ENCODE measurements at places on chromosomes 11 and 22. TPM values are rescaled to one million over a fixed set of nuclear protein-coding genes. Genes with fewer than 3 reads are reported as not detected.

DNA sequence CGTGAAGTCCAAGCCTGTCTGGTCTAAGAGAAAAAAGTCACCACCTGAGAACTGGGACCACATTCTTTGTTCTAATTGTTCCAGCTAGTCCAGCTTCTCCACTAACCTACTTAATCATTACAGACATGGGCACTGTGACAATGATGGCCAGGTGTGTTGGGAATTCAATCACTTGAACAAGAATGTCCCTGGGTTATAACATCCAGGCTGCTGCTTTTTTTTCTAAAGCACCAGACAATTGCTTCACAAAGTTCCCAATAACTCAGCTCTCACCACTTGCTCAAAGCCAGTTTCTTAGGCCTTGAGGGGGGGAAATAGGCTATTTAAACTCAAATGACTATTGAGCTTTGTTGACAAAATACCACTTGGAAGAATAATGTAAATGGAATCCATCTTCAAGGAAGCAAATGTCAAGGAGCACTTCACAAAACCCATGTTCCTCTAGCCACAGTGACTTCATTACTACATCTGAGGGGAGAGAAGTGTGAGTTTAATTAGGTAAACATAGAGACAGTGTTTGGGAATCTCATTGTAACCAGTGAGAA, 80.3 kb downstream of the ME3 start:
- DNase-seq = no peak

DNA sequence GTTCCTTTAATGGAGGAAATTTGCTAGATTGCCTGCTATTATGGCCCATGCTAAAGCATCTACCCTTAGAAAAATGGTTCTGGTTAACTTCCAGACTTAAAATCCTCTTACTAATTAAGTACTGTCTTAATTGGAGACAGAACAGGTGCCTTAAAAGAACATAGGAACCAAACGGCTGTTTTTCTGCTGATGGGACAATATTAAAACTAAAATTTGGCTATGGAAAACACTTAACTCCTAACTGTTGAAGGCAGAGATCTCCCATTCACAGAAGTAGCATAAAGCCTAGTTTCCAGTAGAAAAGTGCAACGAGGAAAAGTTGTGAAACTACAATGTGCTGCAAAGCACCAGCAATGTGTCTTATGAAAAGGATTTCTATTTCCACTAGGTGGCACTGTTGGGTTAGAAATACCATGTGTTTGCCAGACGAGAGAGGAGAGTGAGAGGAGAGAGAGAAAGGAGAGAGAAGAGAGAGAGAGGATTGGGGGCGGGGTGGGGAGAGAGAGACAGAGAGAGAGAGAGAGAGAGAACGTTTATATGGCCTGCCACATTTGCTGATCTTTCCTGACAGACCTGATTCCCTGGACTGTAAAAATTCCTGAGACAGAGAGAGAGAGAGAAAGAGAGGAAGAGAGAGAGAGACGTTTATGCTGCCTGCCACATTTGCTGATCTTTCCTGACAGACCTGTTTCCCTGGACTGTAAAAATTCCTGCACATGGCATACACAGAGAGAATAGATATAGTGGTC, 51.5 kb downstream of the FAM181B start:
- no peak for DNase-seq

DNA sequence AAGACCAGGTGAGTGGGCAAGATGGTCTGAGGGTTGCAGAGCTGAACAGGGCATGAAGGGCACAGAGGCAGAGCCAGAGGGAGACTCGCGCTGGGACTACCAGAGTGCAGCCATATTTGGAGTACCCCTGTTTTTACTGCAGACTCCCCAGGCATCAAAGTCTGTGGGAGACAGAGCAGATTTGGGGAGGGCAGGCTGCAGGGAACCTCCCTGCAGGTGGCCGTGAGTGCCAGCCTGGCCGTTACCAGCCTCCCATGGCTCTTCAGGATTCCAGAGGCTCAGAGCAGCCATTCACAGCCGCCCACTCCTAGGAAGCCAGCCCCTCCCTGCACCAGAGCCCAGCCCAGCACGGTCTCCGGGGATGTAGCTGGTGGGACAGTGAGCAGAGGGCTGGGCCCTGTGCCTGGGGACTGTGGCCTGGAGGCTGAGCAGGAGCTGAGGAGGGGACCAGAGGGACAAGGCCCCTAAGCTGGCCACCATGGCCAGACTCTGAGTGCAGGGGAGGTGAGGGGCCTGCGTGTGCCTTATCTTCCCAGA, at the start of gene SEPTIN3:
SEPTIN3 (plus strand) TSS at position 334 of the 537 bp plus-strand sequence. CDS start 2,050 bp downstream, outside the sequence.
- DNase-seq = no peak

DNA sequence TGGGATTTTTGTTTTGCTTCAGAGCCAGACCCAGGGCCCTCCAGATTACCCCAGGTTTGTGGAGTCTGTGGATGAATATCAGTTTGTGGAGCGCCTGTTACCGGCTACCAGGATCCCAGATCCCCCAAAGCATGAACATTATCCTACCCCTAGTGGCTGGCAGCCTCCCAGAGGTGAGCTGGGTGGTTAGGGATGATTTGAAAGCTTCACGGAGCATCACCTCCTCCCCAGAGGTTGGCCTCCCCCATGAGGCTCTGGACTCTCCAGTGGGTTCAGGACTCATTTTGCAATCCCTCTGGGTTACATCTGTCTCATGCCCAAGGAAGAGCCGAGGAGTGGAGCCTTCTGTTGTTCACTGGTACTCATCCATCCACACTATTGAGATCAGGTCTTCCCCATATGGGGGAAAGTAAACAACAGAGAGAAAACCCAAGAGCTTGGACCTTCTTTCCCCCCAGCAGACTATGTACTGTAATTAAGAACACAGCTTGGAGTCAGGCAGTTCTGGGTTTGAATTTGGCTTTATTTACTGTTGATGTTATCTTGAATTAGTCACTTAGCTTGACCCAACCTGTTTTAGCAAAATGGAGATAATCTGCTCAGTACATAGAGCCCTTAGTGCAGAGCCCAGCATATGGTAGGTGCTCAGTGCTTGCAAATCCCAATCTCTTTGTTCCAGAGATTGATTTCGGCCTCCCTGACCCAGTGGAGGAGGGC, 2.5 kb downstream of the MRPL49 start:
- DNase-seq = no peak

DNA sequence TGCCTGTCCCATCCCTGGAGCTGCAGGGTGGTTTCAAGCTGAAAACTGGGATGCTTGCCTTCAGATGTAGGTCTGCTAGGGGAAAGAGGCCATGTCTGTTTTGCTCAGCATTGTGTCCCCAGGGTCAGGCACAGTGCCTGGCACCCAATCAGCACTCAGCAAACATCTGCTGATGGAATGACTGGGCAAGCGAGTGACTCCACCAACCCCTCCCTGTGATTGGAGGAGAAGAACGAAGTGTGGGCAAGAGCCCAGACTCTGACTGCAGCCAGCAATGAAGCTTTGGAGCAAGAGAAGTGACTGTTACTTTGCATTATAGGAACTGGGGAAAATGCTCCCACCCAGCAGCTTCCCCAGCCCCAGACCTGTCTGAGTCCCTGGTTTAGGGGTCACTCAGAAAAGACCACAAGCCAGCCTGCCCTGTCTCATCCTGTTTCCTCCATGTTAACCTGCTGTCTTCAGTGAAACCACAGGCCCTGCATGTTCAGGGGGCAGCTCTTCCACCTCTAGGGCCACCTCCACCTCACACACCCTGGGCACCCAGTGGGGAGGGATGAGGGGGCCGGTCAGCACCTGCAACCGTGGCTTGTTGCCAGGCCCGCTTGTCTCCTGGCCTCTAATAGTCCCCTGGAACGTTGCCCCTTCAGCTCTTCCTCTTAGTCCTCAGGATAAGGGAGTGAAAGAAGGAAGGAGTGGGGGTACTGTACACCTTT, 147.4 kb downstream of the TRIM29 start:
- peak; percentile 59 for DNase-seq

GRCh38 chr11:70493089-70493474, 94.8 kb downstream of the CTTN start:
- DNase-seq = no peak

DNA sequence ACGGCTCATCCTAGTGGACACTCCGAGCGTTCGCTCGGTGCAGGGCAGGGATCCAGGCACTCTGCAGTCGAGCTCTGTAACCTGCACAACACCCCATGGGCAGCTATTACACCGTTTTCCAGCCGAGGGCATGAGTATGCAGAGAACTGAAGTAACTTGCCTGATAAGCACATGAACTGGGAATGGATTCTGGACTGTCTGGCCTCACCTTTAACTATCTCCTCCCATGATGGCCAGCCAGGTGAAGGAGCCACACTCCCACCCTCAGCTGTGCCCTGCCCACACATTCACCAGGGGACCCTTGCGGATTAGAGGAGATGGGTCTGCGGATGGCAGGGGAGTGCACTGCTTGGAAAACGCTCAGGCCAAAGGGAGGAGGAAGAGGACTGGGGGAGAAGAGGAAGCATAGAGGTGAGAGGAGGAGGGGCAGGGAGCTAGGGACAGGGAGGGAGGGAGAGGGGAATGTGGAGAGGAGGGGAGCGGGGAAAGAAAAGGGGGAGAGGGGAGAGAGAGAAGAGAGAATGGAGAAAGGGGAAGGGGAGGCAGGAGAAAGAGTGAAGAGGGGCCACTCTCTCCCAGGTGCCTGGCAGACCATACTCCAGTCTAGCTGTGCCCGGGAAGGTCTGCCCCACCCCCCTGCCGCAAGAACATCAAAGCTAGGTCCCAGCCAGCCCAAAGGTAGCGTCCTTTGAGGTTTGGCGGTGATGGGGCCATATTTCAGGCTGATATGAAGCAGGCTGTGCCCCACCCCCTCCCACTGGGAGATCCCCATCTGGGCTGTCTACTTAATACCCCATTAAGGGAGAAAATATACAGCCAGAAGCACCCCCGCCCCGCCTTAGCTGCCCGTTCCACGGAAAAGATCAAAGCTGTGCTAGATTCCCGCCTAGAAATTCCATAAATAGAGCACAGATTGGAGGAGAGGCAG, 33.2 kb upstream of the TCF20 start:
- no peak for DNase-seq

DNA sequence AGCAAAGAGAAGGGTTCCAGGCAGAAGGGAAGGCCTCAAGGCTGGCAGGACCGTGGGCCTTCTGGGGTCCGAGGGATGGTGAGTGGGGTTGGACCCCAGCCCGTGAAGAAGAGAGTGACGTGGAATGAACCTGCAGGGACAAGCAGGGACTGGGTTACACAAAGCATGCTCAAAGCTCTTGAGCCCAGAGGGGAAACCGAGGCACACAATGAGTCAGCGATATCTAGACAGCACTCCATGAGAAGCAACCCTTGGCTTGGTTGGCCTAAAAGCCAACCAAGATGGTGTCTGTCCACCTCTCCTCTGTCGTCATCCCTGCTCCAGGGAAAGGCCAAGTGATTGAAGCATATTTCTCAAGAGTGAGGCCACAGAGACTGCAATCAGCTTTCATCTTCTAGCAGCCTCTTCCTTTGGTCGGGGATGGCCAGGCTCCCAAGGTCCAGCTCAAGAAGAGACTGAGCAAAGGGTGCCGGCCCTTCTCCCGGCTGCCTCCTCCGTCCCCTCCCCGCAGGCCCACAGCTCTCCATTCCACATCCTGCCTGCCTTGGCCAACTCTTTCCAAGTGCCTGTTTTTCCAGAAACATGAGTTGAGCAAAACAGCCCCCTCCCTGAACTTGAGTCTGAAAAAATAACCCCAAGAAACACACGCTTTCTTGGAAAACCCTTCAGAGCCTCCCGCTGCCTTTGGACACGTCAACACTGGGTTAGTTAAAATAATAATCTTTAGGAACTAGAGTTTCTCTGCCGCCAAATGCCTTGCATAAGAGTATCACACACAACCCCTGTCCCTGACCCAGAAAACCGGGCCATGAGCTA, 556.6 kb downstream of the MIAT start:
- DNase-seq = peak; percentile 78

DNA sequence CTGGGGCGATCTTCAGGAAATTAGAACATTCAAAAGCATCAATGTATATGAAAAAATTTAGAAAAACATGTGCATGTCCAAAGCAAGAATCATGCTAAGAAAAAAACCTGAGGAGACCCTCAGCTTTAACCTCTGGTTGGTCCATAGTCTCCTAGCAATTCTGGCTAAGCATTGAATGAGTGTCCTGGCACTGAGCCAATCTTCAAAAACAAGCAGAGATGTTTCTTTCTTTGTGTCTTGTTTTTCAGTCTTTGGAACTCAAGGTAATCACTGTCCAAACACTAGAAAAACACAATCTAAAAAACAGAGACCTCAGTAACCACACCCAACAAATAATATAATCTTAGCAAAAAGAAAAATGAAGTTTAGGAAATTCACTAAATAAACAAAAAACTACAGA, 205.4 kb upstream of the CARD18 start:
- no peak for DNase-seq

DNA sequence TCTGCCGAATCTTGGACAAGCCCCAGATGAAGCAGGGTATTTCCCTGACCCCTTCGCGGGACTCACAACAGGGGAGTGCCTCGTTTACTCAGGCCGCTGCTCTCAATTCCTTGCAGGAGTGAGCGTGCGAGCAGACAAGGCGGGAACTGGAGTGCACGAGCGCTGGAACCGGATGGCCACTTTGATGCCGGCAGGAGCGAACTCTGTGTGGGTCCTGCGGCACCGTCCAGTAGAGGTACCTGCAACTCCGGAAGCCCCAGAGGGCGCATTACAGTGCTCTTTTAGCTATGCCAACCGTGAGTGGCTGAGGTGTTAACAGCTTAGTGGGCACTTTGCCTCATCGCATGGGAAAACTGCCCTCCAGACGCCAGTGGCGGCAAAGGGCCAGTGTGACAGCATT, 182.3 kb upstream of the ANO3 start:
- DNase-seq = no peak

DNA sequence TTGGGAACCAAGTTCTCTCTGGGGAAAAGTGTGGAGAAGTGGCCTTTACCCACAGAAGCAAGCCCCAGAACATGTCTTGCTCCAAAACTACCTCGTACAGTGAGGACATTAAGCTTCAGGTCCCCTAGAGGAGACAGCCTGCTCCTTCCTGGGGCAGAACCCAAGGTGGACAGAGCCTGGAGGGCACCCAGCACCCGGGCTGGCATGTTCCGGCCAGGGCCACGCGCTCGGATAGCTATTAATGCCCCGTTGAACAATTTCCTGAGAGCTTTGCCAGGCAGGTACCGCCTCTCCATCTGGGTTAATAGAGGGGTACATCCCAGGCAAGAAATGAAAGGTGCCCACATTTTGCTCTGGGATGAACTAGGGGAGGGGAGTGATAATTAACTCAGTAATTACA, 169.0 kb upstream of the GRK3 start:
- DNase-seq = no peak

The CALCA gene
- total RNA-seq = not detected

The P2RY2 gene
- 16.5 TPM for total RNA-seq

The YPEL1 gene
- total RNA-seq = 4.6 TPM

The PLEKHA7 gene
- 31.1 TPM for total RNA-seq

The ACTN3 gene
- 0.10 TPM for total RNA-seq

The OR10W1 gene
- not detected for total RNA-seq

The KRTAP5-8 gene
- not detected for total RNA-seq
